ENCODE measurements at places on chromosomes 7 and 10.
A peak's percentile ranks its signal among the peaks of the same experiment; 100 is the strongest.

DNA sequence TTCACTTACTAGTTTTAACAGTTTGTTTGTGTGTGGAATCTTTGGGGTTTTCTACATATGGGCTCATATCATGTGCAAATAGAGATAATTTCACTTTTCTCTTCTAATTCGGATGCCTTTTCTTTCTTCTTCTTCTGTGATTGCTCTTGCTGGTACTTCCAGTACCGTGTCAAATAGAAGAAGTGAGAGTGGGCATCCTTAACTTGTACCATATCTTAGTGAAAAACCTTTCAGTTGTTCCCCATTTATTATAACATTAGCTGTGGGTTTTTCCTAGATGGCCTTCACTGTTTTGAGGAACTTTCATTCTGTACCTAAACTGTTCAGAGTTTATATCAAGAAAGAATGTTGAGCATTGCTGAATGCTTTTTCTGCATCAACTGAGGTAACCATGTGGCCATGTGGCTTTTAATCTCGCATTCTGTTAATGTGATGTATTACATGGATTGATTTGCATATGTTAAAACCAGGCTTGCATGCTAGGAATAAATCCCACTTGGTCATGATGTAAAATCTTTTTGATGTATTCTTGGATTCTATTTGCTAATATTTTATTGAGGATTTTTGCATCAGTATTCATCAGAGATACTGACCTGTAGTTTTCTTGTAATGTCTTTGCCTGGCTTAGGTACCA, 78.7 kb downstream of the FAM107B start:
- DNase-seq, result no peak

GRCh38 chr10:84214612-84215235, 10.6 kb downstream of the LRIT2 start:
- DNase-seq, result no peak

DNA sequence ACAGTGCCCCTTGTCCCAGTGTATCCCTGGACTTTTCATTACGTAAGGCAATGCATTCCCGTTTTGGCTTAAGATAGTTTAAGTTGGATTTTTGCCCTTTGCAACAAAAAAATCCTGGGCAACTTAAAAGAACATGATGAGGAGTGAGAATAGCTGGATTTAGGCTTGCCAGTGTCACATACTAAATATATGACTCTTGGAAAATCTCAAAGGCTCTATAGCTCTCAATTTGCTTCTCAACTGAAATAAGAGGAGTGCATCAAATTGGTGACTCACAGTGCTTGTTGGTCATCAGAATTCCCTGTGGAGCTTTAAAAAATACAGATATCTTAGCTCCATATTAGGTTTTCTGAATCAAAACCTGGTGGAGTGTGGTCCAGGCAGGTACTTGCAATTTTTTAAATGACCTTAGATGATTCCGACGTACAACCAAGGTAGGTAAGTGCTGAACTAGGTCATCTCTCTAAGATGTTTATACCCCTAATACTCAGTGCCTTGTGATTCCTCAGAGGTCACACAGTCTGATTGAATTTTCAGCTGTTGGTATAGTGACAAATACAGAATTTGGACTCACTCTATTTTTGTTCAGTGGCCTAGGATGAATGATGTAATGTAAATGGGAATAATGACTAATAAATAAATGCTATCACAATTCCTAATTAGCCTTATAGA, 33.9 kb upstream of the ORC5 start:
- no peak for DNase-seq

GRCh38 chr10:75146780-75147179, 35.3 kb downstream of the SAMD8 start:
- DNase-seq, result no peak

- peak; percentile 81 for DNase-seq
Observed at GRCh38 chr7:140033036-140033435, 29.7 kb downstream of the PARP12 start.

- DNase-seq, result peak; percentile 51
Observed at GRCh38 chr7:158595068-158595467, 7.4 kb upstream of the PTPRN2 start.

DNA sequence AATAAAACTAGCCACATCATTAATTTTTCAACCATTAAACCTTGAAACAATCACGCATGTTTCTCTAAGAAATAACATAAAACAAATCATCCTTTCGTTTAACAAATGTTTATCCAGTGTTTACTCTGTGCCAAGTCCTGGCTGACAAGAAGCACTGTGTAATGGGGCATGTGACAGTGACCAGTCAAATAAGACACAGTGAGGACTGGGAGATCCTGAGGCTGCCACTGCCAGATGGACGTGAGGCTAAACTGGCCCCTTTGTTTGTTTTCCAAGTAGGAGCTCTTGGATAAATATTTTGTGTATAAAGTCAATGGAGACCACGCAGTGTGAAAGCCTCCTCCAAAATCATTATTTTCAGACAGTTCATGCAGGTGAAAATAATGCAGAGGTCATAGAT, 626.2 kb downstream of the SUGCT start:
- DNase-seq, result no peak

GRCh38 chr7:29896685-29897411, 90.5 kb downstream of the WIPF3 start:
- DNase-seq, result no peak

- DNase-seq, result no peak
Observed at GRCh38 chr10:13224210-13224995, 9.8 kb downstream of the UCMA start.

GRCh38 chr10:17179002-17179401, 22.5 kb downstream of the TRDMT1 start:
- peak; percentile 69 for DNase-seq

DNA sequence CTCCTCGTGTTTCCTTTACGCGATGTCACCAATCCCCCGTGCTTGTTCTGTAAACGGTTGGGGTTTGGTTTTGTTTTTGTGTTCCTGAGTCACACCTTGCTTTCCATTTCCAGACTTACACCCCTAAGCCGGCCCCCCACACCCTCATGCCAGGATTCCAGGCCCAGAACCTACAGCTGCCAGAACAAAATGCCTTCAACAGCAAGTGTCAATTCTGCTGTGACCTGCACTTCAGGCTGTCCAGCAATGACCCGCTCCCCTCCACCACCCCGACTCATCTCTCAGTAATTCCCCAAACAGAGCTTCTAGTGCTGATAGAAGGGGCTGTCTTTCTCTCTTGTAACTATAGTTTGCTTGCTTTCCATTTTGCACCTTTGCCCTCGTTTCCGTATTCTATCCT, 722.1 kb upstream of the CELF2 start:
- DNase-seq, result no peak

DNA sequence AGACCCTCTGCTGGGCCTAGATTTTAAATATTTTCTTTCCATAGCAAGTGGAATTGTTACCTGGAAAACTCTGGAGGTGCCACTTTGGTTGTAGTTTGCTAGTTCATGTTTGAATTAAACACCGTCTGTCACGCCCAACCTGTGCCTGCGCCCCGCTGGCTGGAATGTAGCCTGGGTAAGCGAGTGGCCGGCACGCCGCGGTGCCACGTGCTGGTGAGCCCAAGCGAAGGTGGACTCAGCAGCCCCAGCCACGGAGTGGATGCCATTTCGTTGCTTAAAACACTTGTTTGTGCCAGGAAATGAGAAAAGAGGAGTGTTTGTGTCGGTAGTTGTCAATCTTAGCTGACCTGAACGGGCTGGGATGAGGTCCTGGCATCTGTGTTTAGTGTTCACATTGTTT, 2.7 kb downstream of the GET4 start:
- no peak for DNase-seq

DNA sequence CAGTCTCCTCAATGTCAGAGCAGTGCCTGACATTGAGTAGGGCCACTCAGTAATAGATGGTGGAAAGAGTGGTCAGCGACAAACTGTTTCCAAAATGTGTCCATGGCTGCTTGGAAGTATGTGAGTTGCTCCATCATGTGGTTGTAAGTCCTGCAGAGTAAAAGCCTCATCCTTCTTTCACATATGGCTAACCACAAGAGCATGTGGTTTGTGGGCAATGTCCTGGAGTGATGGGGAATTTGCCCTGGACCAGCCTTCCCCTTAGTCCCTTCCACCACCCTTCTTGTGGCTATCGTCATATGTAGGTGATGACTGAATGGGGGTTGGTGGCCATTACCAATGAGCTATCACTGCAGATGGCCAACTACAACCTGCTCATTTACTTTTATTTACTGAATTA, 33.0 kb upstream of the PLXNA4 start:
- DNase-seq, result peak; percentile 61

- peak; percentile 45 for DNase-seq
Observed at GRCh38 chr7:12638851-12639456, 48.5 kb upstream of the ARL4A start.

- no peak for DNase-seq
Observed at GRCh38 chr7:1944619-1945210, 274.6 kb downstream of the ELFN1 start.

- DNase-seq, result no peak
Observed at GRCh38 chr7:151984612-151985011, 28.4 kb downstream of the GALNTL5 start.

GRCh38 chr7:144854839-144855424, 19.1 kb upstream of the TPK1 start:
- DNase-seq, result peak; percentile 43

DNA sequence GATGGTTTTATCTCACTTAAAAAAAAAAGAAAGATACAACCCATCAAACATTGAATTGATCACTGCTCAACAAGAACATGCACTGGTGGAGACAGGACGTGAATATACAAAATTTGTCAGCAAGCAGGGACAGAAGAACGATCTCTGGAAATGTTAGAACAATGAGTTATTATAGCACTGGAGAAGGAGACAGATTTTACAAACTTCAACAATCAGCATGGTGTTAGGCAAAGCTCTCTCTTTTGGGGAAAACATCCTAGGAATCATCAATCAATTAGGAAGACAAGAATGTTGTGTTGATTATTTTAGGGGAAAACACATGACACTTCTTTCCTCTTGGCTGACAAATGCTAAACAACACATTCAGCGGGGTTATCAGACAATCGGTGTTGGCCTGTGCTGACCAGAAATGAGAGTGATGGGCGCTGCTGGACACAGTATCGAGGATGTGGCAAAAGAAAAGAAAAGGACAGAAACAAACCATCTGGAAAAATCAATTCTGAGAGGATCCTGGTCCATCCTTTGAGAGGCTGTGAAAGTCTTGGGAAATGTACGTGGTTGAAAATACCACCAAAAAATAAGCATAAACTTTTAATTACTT, 103.9 kb downstream of the RAPGEF5 start:
- DNase-seq, result no peak

- DNase-seq, result no peak
Observed at GRCh38 chr7:18421297-18422002, 74.1 kb upstream of the HDAC9 start.

Measured in HT1080 (cell line).